Ascending aorta (tissue), 2 donors: ENCODE measurements at places on chromosomes 11 and 22. TPM values are rescaled to one million over a fixed set of nuclear protein-coding genes. Genes with fewer than 3 reads are reported as not detected.

DNA sequence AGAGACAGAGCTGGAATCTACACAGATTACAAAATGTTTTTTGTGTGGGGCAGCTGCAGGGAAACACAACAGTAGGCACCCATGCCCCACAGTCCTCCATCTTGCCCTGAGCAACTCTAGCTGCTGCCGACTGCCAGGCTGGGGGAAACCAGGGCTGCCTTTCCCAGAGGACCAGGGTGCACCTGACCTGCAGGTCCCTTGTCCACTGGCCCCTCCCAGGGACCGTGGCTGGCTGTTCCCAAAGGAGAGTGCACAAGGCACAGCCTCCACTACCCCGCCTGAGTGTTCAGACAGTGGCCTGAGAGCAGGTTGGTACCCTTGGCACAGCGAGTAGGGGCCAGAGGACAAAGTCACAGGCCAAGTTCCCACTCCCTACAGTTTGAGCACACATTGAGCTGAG is 181.8 kb downstream of the BARX2 start:
- no peak for DNase-seq

SREBF2 gene
- 46.1 TPM for total RNA-seq

DNA sequence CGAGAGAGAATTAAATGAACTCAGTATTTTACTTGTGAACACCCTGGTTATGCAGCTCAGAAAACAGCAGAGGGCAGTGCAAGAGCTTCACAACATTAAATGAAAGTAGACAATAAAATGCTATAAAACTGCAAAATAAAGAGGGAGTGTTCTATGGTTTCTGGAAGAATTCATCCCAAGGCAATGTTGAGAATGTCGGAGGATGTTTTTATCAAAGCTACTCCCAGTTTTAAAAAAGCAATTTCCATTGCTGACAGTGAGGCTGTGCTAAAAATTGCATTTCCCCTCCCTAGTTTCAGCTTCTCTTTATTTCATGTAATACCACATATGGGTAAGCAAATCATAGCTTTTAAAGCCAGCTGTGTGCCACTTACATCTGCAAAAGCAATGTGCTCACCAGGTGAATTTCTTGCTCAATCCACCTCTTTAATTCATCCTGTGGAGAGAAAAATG is 296.8 kb downstream of the RAB38 start:
- DNase-seq = no peak

DNA sequence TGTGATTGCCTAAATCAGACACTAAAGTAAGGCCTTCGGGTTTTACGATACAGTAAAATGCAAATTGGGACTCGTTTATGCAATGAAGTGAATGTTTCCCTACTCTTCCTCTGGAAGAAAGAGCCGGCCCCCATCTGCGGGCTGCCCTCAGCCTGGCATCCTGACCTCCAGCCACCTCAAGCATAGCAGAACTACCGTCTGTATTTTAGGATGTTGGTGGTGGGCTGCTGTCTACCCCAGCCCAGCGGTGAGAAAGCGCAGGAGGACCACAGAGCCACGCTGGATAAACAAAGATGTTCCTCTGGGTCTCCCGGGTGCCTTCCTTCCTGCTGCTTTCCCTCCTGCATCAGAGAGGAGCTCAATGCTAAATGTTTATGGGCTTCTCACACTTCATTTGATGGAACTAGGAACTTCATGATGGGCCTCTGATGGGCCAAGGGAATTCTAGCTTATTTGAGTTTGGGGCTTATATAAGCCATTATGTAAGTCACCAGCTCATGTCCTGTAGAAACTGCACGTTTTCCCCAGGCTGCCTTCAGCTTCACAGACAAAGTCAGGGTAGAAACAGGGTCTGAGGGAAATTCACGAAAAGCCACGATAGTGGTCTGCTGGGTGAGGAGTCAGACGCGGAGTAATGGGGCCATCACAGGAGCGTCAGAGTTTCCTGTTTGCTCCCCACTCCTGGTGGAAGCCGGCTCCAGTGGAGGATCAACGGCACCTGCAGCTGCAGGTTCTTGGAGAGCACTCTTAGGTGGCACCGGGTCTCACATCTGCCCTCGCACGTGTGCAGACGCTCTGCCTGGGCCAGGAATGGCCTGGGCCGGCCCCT is 287.4 kb downstream of the BRD1 start:
- no peak for DNase-seq

GRCh38 chr22:35064664-35065063 is 1.3 kb upstream of the ISX start:
- no peak for DNase-seq

DNA sequence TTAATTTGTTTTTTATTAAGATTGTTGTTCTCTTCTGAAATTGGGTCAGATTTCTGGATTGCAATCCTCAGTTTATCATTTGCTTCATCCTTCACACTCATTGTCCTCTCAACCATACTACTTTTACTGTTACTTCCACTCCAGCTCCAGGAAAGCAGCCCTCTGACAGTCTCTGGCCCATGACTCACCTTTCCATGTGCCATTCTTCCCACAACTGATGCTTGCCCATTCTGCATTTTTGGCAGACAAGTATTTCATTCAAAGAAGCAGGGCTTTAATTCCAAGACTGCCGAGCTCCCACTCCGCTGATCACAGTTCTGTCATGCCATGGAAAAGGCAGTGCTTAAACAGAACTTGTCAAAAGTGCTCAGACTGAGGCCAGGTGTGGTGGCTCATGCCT is 139.2 kb downstream of the WNT11 start:
- no peak for DNase-seq

DNA sequence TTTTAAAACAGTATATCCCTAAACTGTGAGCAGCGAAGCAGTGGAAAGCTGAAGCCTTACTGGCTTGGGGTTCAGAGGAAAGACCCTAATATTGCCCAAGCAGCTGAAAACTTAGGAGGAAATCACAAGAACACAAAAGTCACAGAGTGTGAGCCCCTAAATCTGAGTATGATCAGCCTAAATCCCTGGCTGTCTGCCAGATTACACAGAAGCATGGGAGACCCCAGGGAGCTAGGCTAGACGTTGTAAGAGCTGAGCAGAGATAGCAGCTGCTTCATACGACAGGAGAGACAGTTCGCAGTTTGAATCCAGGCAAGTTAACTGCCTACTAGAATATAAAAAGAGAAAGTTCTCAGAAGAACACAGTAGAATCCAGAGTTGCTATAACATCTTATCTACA is 81.2 kb downstream of the PACS1 start:
- no peak for DNase-seq

GRCh38 chr11:46674463-46675287 is 25.7 kb downstream of the ARHGAP1 start:
- DNase-seq = no peak

GRCh38 chr11:16900491-16900890 is 113.7 kb downstream of the PLEKHA7 start:
- no peak for DNase-seq

- DNase-seq = no peak
These were observed 1.0 kb upstream of the TOB2 start for GRCh38 chr22:41447435-41448188.

GRCh38 chr11:1194977-1195681 is 27.7 kb upstream of the MUC5B start:
- DNase-seq = peak; percentile 54

DNA sequence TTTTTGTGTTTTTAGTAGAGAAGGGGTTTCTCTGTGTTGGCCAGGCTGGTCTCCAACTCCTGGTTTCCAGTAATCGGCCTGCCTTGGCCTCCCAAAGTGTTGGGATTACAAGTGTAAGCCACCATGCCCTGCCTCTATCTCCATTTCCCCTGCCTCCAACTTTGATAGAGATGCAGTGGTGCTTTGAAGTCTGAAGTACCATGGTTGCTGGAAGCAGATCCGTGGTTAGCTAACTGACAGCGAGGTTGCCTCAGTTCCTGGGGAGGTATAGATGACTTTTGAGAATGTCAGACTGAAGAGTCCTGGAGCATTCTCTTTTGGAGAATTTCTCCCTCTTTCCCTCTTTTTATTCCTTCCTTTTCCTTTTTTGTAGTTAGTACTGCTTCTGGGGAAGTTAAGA is 111.5 kb upstream of the RRM1 start:
- DNase-seq = no peak

DNA sequence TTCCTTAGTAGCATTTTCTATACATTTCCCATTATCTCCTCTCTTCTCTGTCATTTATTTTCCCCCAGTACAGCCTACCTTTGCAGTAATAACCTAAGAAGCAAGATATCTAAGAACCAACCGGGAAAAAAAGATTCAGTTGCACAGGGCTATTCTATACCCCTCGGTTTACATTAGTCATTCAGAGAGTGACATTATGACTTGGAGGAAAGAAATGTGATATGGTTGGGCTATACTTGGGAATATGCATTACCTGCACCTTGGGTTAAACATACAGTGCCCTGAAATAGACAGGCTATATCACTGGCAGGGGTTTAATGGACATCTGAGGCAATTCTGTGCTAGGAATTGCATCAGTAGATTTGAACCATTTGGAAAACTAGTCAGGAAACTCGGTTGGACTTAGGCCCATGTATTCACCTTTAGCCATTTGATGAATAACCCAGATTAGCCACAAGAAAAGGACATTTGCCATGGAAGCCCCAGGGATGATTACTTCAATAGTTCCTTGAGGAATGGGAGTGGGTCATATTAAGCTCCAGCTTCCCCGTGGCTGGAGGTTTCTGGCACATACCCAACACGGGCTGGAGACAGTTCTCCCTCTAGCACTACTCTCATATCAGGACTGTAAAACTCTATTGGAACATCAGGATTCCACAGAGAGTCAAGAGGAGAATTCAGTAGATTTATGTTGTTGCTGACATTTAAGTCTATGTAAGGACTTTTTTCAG is 973.2 kb downstream of the NTM start:
- no peak for DNase-seq

DNA sequence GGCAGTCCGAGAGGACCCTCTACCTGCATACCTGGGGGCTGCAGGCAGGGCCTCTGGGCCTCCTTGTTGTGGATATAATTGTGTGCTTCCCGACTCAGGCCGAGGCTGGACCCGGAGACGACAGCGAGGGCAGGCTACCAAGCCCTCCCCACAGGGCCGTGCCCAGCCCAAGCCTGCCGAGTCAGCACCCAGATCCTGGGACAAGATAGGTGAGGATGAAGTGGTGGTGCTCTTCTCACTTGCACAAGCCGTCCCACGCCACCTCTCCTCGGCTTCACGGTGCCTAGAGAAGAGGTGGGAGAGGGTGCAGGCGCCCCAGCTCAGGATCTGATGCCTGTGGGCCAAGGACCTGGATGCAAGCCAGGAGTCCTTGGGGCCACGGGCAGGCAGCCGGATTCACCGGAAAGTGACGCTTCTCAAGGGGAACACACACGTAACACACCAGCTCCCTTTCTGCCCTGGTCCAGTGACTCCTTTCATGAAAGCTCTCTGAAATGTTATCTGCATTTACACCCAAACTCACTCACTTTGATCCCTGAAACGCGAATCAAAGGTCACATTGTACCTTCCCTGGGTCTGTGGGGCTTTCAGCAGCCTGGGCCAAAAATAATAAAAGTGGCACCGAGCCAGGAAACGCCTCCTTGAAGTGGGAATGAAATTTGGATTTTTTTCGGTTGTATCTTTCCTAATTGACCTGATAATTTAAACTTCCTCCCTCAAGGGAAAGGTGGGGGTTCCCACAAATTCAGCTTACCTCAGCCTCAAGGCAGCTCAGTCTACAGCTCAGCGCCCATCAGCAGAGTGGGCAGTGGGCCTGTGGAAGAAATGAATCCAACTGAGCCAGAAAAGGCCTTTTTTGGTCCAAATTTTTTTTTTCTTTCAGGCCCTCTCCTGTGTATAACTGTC is 1.1 kb upstream of the GNB1L start:
- DNase-seq = no peak

DNA sequence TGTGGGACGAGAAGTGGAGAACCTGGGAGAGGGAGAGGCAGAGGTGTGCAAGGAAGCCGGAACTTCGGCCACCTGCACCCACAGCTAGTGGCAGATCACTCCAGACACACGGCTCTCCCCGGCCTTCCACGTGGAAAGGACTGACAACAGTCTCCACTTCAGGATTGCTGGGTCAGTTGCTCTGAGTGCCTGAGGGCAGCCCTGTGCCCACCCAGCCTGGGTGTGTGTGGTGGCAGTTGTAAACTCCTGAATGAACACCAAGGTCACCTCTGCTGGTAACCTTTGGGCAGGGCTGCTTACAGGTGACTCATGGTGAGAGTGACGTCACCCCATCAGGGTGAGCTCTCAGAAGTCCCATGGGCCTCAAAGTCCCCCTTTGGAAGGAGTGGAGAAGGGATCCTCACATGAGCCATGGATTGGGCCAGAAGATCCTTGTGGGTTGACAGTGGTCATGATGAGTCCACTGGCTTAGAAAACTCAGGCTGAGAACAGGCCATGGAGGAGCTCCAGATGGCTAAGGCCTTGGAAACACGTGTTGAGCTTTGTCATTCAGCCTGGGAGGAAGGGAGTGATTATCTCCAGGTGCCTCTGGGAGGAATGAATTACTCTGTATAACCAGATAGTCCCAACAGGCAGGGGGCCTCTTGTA is 71.3 kb downstream of the BCR start:
- DNase-seq = no peak

DNA sequence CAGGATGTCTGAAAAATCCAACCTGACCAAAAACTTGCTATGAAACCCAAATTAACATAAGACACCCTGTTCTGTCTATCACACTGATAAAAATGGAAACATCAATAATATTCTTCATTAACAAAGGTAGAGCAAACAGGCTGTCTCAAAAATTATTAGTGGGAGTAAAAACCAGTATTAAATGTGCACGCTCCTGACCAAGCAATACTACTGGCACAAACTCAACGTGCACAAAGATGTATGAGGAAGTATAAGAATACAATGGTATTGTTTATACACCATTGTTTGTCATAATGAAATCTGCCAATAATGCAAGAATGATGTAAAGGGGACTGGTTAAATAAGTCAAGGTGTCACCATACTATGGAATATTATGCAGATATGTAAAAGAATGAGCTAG is 288.5 kb downstream of the MN1 start:
- DNase-seq = no peak

DNA sequence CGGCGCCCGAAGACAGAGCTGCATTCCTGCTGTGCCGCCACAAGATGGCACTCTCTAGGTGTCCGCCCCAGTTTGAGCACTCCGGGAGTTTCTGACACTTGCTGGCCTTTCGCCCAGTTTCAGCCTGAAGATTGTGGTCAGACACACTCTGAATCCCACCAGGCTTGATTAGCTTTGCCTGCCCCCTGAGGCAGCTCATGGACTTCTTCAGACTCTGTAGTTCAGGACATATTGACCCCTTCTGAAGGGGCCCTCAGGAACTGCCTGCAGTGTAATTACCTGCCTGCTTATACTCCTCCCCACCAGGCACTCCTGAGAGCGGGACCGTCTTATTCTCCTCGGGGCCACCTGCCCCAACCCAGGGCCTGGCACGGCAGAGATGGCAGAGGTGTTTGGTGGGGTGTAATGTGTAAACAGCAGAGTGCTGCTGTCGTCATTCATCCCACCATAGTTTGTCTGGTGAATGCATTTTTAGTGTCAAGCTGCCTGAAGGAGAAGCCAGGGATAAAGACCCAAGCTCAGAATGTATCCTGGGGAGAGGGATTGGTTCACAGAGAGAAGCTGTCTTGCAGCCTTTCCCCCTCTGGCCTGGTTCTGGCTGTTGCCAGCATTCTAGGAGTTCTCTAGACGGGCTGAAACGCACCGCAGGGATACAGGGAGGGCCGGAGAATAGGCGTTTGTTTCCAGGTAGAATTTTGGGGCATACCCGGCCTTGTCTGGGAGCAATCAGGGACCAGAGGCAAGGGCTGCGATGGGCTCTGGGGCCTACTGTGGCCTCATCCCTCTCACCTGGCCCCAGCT is 46.4 kb downstream of the EIF3F start:
- DNase-seq = no peak
